ENCODE measurements at places on chromosomes 3 and 15.

- DNase-seq = no peak
Observed at GRCh38 chr3:159137949-159138348, 336.1 kb downstream of the MFSD1 start.

- no peak for DNase-seq
Observed at GRCh38 chr15:36810656-36811449, 231.4 kb downstream of the CDIN1 start.

GRCh38 chr3:138890555-138891187 is 55.9 kb upstream of the PIK3CB start:
- DNase-seq = no peak

- no peak for DNase-seq
Observed at GRCh38 chr15:31511707-31512310, 185.2 kb downstream of the KLF13 start.

DNA sequence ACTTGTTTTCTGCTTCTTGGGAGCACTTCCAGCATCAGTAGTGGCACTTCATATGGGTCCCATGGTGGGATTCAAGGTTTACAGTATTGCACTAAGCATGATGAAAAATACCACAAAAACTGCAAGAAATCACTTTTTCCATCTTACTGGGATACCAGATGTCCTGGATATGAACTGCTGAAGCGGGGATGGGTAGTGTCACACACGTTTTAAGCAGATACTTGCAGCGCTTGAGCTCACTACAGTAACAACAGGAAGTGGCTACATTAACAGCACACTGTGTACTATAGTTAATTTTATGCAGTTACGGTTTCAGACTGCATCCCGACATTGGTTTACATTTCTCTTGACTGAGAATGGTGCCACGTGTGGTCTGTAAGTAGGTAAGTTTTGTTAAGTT is 3.5 kb upstream of the ISG20 start:
- DNase-seq = no peak

- DNase-seq = no peak
Observed at GRCh38 chr3:4501437-4501836, 8.3 kb downstream of the ITPR1 start.

GRCh38 chr15:52745326-52746161 is 44.6 kb downstream of the ONECUT1 start:
- no peak for DNase-seq

DNA sequence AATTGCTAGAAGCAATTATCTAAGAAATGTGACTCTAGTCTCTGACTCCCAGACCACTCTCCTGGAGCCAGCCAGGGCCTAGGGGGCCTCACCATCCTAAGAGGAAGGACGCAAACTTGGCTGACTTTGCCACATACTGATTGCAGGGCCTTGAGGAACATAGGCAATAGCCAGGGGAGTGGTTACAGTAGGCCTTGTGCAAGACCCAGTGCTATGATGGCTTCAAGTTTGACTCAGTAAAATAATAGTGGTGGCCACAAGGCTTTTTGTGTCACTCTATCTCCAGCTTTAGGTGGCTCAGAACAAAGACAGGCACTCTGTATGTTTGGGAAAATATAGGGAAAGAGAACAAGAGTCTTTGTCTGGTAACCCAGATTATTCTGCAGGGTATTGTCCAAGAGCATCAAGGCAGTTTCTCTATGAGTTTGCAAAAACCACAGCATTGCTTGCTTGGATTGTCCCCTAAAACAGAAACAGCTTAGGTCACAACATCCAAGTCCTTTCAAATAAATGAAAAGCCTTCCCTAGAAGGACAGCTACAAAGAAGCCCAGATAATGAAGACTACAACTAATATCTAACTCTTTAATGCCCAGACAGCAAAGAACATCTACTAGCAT is 631.5 kb downstream of the PYDC2 start:
- DNase-seq = no peak

GRCh38 chr15:22808240-22808639 is 21.8 kb downstream of the NIPA1 start:
- DNase-seq = no peak

DNA sequence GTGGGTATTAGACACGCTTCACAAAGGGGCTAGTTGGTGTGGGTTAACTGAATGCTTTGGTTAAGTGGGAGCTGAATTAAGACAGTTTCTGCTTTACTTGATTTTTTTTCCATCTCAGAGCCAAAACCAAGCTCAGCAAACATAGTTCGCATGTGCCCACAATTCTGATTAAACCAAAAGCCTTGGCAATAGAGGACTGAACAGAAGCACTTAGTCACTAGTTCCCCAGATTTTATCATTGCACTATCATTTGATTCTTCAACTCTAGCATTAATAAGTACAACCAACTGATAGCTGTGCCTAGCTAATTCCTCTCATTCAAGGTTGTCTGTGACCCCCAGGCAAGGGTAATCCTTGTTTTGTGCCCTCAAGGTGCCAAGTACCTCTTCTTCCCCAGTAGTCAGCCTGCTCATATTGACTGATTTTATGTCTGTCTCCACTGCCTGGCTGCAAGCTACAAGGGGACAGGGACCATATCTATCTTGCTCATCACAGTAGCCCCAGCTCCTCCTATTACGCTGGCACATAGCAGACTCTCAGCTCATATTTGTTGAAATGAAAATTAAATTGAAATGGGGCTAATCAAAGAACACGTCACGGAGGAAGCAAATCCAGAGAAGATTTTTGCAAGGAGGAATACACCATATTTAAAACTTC is 9.9 kb upstream of the ARHGEF3 start:
- DNase-seq = no peak

- DNase-seq = no peak
Observed at GRCh38 chr15:43085921-43086320, 19.9 kb downstream of the UBR1 start.

DNA sequence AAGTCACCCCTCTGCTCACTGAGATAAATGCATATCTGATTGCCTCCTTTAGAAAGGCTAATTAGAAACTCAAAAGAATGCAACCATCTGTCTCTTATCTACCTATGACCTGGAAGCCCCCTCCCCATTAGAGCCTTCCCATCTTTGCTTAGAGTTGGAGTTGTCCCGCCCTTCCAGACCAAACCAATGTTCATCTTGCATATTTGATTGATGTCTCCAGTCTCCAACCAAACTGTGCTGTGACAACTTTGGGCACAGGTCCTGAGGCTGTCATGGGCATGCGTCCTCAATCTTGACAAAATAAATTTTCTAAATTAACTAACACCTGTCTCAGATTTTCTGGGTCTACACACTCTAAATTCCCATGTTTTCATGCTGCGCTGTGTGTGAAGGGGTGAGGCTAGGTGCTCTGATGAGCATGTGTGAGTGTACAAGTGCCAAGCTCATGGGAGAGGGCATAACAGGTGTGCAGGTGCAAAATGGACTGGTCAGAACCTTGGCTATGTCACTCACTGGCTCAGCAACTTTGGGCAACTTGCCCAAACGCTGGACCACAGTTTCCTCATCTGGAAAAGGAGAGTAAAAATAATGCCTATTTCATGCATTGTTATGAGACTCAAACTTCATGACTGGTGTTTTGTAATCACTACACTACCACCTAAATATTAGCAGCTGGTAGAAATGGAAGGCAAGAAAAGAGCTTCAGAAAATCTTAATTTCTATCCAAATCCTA is 7.2 kb downstream of the DAPK2 start:
- DNase-seq = no peak

DNA sequence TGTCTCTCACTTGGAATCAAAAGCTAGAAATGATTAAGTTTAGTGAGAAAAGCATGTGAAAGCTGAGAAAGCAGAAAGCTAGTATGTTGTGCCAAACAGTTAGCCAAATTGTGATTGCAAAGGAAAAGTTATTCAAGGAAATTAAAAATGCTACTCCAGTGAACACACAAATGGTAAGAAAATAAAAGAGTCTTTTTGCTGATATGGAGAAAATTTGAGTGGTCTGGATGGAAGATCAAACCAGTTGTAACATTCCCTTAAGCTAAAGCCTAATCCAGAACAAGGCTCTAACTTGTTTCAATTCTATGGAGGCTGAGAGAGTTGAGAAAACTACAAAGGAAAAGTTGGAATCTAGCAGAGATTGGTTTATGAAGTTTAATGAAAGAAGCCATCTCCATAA is 11.8 kb downstream of the ADGRG7 start:
- DNase-seq = no peak

DNA sequence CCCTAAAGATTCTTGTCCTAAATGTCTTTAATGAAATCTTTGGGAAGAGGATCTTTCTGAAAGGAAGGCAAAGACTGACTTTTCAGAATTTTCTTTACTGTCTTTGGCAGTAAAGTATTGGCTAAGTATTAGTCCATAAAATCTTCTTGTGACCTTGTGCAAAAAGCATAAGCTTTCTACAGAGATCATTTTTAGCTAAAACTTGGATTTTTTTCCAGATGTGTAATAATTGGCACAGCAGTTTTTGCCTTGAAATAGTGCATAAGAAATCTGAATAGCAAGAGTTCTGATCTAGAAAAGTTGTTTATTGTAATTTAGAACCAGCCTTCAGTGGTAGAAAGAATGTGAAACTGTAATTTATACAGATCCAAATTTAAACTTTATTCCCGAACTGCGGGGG is 122.8 kb upstream of the CGNL1 start:
- no peak for DNase-seq

- no peak for DNase-seq
Observed at GRCh38 chr15:62109982-62110851, 43.4 kb downstream of the C2CD4A start.

DNA sequence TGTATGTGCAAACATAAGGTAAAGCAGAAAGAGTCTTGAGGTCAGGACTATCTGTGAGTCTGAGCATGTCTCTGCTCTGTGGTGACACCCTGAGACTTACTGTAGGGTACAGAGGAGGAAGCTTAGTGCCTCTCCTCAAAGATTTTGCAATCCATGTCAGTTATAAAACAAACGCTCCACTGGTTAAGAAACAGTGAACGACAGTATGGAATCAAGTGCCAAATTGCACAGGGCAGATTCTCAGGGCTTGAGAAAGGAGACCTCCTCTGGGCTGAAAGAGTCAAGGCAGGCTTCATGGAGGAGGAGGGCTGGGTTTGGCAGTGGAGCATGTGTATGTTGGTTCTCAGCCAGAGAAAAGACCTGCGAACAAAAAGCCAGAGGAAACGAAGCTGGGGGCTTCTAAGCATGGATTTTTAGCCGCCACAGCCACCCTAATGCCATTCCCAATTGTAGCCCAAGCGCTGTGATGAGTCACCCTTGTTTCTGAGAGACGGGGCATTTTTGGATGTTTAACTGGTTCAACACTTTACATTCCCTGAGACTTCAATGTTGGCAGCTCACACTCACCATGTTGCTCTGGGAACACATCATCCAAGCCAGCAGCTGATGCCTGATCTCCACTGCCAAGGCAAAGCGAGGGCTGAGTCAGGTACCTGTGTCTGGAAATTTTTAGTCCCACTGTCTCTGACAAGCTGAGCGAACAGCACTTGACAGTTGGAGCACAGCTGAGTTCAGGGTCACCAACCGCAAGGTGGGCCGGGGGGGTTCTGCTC is 3.4 kb upstream of the DGKG start:
- no peak for DNase-seq

DNA sequence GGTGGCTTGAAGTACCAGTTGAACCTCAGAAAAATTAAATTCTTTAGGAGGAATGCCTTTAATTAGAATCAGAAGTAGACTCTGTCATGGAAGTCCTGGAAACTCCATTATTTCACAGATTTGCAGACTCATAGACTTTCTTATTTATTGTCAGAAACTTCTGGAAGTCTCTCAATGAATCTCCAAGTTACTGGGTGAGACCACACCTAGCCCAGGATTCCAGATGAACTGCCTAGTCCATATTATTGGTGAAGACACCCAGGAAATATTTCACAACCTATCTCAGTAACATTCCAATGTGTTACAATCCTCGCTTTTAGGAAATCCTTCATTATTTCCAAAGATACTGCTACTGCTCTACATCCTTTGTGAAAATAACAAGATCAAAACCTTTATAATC is 6.5 kb upstream of the THBS1 start:
- DNase-seq = no peak

GRCh38 chr15:63006032-63006878 is 36.3 kb upstream of the TPM1 start:
- DNase-seq = no peak

DNA sequence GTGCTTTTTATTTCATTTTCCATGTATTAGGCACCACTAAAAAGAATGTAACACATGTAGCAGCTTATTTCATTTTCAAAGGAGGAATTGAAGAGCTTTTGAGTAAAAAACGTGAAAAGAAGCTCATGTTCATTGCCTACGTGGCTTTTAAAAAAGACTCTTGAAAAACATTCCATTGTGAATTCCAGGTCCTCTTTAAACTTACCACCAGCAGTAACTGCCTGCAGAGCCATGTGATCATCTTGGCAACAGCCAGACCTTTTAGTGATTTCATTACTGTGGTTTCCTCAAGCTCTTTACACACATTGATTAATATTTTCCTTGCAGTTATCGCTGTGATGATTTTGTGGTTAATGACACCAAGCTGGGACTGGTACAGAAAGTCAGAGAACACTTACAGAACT is 43.8 kb upstream of the FBXL22 start:
- no peak for DNase-seq

DNA sequence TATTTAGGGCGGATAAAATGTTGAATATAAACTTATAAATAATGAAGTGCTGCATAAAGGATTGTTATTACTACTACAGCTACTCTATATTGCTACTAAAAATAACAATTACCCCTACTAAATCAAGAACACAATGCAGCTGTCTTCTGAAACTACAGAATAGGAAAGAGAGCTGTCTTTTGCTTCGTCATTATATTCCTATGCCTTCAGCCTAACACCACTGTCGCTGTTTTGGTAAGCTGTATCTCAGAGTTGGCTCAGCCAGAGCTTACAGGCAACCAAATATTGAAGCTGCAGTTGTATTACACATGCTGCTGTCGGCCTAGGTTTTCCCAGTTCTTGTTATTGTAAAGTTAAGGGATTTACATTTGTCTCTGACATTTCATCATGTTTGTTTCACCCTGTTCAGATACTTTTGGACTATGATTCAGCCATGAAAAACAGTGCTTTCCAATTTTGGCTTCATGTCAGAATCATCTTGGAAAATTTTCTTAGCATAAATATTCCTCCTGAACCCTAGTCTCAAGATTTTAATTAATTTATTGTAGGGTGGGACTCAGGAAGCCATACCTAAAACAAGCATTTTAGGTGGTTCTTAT is 31.3 kb upstream of the LPP start:
- no peak for DNase-seq

GRCh38 chr3:55486101-55486856 is 827 bp downstream of the WNT5A start:
- DNase-seq = no peak

DNA sequence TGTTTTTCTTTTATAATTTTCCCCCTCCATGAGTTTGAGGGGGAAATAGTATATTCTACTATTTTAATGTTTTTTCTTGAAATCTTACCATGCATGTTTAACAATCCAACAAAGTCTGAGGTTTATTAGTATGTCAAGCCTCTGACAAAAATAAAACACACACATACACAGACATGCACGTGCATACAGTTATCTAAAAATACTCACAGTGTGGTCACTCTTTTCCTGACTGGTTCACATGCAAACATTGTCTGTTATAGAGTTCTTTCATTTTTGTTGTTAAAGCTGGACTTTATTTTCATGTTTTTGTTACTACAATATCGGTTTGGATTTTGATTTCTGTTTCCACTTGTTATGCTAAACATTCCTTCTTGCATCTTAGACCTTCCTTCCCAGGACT is 236.6 kb downstream of the MFSD1 start:
- DNase-seq = no peak

GRCh38 chr3:15783361-15783969 is 14.3 kb downstream of the ANKRD28 start:
- no peak for DNase-seq

- no peak for DNase-seq
Observed at GRCh38 chr15:85024509-85025336, 43.1 kb downstream of the PDE8A start.
